ENCODE measurements at places on chromosomes 3 and 15.

- DNase-seq, result no peak
Measured at GRCh38 chr15:52464478-52464877, 64.2 kb downstream of the MYO5A start.

DNA sequence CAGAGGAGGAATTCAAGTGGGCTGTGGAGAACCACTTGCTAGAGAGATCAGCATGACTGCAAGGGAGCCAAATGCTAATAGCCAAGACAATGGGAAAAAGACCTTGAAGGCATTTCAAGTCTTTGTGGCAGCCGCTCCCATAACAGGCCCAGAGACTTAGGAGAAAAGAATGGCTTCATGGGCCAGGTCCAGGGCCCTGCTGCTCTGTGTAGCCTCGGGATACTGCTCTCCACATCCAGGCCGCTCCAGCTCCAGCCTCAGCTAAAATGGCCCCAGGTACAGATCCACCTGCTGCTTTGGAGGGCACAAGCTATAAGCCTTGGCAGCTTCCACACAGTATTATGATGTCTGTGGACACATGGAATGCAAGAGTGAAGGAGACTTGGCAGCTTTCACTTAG is 157.7 kb downstream of the NECTIN3 start:
- no peak for DNase-seq

GRCh38 chr3:177574222-177574856 is 377.1 kb upstream of the TBL1XR1 start:
- DNase-seq, result no peak

- no peak for DNase-seq
Measured at GRCh38 chr15:74793135-74794028, 11.5 kb downstream of the CSK start.

GRCh38 chr3:11165476-11165875 is 11.2 kb downstream of the HRH1 start:
- DNase-seq, result no peak

DNA sequence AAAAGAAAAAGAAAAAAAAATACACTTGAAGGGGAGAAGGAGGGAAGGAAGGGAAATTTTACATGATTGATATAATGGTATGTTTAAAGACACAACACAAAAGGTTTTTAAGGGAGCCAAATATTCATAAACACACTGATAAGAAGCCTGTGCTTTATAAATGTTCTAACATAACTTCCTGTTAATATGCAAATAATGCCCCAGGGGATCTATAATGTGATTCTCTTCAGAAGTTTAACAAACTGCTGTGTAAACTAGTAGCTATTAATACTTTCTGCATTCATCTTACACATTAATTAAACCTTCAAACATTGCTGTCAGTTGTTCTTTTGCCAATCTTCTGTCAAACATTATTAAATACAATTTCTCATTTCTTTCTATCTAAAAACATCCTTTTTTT is 231.6 kb downstream of the TJP1 start:
- no peak for DNase-seq

DNA sequence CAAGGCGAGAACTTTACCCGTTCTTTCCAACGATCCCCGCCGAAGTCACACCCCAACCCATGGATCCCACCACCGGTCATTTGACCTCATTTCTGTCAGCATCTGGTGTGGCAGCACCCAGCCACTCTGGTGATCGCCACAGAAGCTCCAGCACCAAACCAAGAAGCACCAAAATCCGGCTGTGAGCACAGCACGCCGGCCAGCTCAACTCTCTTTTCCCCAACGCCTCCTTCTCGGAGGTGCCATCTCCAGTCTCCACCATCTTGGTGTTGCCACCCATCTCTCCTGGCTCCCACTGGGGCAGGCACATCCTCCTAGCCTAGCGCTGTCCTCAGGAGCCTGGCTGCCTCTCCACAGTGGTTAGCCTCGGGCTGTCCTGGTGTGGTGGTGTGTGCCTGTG is 6.5 kb downstream of the MUC4 start:
- no peak for DNase-seq

- no peak for DNase-seq
Measured at GRCh38 chr3:128518587-128519490, 25.8 kb upstream of the GATA2 start.

GRCh38 chr3:73451301-73451944 is 173.3 kb downstream of the PDZRN3 start:
- DNase-seq, result no peak

- DNase-seq, result no peak
Measured at GRCh38 chr3:152356870-152357276, 88.1 kb downstream of the MBNL1 start.

DNA sequence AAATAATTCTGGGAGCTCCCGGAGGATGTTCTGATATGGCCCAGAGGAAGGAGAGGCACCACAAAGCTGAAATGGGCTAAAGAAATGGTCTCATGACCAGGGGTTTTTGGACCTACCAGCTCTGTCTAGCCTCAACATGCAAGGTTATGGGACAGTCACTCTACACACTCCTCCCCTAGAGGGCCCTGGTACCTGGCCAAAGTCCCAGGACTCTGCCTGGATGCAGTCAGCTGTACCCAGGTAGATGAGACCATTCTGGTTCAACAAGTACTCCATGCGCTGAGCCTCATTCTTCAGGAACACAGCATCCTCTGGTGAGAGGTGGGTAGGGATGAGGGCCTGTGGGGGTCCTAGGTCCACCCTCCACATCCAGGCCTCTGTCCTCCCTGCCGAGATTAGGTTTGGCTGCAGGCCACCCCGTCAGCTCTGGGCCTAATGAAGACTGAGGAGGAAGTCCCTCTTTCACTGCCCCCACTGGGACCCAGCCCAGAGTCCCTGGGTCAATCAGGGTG is 9.5 kb downstream of the EPB42 start:
- no peak for DNase-seq

DNA sequence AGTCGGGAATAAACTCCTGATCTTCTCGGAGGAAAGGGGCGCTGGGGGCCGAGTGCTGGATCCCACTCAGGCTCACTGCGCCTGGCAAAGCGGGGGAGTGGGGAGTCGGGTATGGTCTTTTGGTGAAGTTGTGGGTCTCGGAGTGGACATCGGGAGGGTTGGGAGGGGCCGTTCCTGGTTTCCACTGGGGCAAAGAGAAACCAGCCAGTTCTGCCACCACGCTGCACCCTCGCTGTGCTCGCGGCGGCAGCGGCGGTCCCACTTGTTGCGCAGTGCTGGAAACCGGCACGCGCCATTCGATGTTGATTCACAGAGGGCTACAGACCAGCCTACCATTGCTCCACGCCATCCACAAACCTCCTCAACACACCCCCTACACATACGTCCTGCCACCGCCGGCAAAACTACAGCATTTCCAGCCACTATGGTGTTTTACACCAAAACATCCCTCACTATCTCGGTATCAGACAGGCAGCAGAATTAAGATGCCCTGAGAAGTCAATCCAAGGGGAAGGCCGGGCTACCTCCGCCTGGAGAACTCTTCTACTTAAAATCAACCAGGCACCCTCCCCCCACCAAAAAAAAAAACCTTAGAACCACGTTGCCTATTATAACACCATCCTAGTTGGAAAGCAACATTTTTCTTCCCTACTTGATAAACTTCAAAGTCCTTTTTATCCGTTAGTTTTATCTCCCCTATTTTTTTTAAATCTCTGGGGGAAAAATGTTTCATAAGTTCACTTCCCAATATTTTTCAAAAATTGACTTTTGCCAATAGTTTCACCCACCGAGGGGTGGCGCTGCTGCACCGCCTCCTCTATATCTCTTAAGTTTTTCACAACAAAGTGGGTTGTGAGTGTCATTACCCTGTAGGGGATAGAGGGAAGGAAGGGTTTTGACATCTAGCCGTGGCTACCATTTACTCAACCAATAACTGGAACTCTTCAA is 3.6 kb downstream of the BCL6 start:
- no peak for DNase-seq

GRCh38 chr3:121436641-121437040 is 109.1 kb downstream of the POLQ start:
- no peak for DNase-seq

DNA sequence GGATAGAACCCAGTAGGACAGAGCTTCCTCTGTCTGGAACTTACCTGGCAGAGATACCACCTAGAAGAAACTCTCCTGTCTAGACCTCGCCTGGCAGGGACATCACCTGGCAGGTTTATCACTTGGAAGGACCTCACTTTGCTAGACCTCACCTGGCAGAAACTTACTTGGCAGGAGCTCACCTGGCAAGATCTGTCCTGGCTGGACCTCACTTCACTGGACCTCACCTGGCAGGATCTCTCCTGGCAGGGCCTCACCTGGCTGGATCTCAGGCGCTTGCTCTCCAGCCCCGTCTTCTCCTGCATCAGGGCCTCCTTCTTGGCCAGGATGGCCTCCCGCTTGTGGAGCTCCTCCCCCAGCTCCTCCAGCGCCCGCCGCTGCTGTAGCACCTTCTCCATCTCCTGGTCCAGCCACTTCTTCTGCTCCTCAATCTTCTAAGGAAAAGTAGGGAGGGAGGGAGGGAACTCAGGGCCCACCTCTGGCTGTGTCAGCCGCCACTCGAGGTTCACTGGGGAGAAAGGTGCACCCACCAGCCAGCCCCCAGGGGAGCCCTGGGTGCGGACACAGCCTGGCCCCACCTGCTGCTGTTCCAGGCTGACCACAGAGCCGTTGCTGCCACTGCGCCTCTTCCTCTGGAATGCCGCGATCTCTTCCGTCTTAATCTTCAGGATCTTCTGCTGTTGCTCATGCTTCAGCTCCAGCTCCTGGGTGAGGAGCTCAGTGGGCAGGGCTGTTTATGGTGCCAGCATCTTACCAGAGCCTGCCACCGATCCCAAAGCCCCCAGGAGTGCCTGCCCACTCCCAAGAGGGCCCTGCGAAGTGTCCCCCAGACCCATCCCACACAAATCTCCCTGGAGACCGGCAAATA is 22.5 kb downstream of the KIF7 start:
- DNase-seq, result no peak

Data from frontal cortex (tissue), 4 donors.